Mesothelial cell of epicardium (in vitro differentiated cells): ENCODE measurements at places on chromosomes 7 and 10. TPM values are rescaled to one million over a fixed set of nuclear protein-coding genes. Genes with fewer than 3 reads are reported as not detected.

GRCh38 chr7:33044986-33045385 is 17.6 kb downstream of the NT5C3A start:
- DNase-seq: no peak

DNA sequence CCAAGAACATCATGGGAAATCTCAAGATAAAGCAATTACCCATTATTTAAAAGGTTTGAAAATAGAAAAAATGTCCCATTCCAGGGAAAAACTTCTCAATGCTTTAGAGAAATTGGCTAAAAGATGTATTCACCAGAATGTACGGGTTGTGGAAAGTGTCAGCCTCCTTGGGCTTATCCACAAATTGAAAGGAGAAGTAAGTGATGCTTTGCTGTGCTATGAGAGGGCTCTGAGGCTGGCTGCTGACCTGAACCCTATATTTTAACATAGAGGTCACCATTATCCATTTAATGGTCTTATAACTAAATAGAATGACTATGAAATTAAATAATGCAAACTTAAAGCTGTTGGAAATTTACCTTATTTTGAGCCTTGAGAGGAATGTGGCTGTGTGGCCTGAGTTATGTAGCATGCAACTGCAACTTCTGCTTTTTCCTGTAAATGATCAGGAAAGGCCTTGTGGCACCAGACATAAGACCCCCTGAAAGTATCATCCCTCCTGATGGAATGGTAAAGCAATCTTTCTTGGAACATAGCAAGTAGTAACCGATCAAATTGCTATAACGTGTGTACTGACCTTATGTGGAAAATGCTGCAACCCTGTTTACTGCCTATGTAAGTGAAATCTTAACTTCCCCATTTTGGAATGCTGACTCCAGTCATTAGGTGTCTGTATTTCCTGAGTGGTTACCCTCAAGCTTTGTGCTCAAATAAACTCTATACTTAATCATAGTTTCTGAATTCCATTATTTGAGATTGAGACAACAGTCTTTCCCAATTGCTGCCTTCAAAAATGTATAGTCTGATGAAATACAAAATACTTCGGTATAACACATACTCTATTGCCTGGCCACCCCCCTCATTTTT is 6.9 kb downstream of the IFIT1B start:
- no peak for DNase-seq

DNA sequence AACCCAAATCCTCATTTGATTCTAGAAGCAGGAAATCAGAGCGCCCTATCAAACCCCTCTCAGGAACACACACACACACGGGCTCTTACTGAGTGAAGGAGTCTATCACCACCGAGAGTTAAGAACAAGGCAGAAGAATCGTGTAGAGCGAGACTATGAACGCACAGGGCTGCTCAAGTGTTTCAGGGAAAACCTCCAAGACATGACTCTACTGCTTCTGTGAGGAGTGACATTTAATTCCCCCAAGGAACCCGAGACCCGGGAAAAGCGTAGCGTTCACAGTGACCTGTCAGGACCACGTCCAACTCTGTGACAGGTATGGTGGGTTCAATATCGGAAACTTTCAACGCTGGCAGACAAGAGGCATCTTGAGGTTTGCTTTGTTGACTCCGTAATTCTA is 21.6 kb downstream of the PITRM1 start:
- no peak for DNase-seq

DNA sequence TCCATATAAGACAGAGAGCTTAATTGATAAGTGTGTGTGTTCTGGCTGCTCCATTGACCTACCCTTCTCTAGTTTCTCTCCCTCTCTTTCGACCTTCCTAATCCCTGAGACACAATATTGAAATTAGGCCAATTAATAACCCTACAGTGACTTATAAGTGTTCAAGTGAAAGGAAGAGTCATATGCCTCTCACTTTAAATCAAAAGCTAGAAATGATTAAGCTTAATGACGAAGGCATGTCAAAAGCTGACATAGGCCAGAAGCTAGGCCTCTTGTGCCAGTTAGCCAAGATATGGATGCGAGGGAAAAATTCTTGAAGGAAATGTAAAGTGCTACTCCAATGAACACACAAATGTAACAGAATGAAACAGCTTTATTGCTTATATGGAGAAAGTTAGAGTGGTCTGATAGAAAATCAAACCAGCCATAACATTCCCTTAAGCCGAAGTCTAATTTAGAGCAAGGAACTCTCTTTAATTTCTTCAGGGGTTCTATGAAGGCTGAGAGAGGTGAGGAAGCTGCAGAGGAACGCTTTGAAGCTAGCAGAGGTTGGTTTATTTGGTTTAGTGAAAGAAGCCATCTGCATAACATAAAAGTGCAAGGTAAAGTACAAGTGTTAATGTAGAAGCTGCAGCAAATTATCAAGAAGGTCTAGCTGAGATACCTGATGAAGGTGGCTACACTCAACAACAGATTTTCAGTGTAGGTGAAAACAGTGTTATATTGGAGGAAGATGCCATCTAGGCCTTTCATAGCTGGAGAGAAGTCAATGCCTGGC is 53.8 kb downstream of the ST7 start:
- no peak for DNase-seq

DNA sequence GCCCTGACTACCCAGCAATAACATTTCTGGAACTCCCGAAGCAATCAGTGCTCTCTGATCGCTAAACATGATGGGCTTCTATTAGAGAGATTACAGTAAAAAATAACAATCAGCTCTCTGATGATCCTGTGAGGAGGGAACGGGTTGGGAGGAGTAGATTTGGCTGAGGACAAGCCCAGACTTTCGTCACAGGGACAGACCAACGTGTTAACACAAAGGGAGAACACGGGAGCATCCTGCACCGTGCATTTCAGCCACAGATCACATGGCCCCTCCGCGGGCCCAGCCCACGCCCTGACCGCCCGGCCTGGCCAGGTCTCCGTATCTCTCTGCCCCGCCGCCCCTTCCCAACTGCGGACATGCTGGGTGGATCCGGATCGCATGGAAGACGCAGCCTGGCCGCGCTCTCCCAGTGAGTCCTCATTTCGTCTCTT is 95.0 kb upstream of the AGBL3 start:
- peak; percentile 70 for DNase-seq

- no peak for DNase-seq
Measured at GRCh38 chr7:128781851-128782250, 6.3 kb upstream of the OPN1SW start.

OR2A42 gene
- 0.09 to 0.50 TPM (median 0.22 TPM) in 3 replicates for total RNA-seq

UCN3 gene
- not detected in 3 replicates for total RNA-seq

PNLIPRP2 gene
- total RNA-seq: not detected in 3 replicates

ADAMTS14 gene
- 3.2 to 4.1 TPM (median 3.9 TPM) in 3 replicates for total RNA-seq

ARMC3 gene
- 0.57 to 1.3 TPM (median 0.83 TPM) in 3 replicates for total RNA-seq

STRA8 gene
- not detected in 3 replicates for total RNA-seq

TMEM26 gene
- 3.4 to 4.1 TPM (median 3.9 TPM) in 3 replicates for total RNA-seq

CRYGN gene
- total RNA-seq: 9.4 to 12.2 TPM (median 10.5 TPM) in 3 replicates

HNRNPF gene
- total RNA-seq: 163 to 169 TPM (median 165 TPM) in 3 replicates
